COR-L47 (cell line): ENCODE measurements at places on chromosomes 2 and 18.

DNA sequence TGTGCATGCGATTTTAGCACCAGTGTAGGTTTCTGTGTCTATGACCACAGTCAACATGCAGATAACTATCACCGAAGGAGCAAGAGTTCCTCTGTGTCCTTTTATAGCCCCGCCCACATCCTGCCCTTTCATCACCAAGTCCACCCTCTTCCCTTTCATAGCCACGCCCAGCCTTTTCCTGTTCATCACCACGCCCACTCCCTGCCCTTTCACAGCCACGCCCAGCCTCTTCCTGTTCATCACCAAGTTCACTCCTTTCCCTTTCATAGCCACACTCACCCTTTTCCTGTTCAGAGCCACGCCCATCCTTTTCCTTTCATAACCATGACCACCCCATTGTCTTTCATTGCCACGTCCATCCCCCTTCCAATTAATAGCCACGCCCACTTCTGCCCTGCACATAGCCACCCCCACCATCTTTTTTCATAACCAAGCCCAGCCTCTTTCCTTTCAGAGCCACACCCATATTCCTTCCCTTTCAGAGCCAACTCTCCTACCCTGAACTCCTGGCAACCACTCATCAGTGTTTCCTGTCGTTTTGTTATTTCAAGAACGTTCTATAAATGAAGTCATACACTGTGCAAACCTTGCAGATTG lies 273.9 kb downstream of the MYT1L start:
- DNase-seq: peak; percentile 70

DNA sequence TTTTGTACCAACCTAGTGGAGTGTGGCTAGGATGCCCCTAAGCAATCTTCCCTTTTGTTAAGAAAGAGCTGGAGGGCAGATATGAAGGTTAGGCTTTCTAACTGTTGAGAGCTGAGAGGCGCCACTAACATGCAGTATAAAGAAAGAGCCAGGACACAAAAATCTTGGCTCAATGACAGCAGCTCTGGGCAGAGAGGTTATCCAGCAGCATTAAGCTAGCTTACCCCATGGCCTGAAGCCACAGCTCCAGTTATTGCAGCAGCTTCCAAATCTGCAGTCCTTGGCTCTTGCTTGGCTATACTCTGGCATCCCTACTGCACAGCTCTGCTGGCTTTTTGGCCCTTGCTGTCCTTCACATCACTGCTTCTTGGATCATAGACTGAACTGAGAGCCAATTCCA lies 213.4 kb downstream of the GPD2 start:
- DNase-seq: no peak

GRCh38 chr18:32714571-32715148 lies 58.2 kb downstream of the KLHL14 start:
- peak; percentile 74 for DNase-seq

DNA sequence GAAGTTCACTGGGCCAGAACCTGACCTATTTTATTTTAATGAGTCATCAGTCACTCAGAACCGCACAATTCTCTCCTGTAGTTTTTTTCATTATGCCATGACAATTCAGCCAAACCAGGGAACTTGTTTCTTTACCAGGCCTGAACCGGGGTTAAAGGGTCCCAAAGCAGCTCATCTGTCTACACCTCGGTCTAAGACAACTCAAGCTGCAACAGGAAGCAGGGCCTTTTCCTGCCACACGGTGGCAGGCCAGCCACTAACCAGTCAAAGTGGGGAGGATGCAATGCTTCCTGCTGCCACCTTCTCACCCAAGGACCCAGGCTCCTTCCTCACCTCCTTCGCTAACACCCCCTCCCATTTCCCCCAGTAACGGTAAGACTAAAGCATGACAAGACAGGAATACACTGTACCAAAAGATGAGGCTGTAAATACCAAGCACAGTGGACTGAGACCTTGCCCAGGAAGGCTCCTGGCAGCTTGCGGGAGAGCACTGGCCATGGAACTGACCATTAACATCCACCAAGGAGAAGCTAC lies 56.7 kb upstream of the ACKR3 start:
- DNase-seq: no peak

DNA sequence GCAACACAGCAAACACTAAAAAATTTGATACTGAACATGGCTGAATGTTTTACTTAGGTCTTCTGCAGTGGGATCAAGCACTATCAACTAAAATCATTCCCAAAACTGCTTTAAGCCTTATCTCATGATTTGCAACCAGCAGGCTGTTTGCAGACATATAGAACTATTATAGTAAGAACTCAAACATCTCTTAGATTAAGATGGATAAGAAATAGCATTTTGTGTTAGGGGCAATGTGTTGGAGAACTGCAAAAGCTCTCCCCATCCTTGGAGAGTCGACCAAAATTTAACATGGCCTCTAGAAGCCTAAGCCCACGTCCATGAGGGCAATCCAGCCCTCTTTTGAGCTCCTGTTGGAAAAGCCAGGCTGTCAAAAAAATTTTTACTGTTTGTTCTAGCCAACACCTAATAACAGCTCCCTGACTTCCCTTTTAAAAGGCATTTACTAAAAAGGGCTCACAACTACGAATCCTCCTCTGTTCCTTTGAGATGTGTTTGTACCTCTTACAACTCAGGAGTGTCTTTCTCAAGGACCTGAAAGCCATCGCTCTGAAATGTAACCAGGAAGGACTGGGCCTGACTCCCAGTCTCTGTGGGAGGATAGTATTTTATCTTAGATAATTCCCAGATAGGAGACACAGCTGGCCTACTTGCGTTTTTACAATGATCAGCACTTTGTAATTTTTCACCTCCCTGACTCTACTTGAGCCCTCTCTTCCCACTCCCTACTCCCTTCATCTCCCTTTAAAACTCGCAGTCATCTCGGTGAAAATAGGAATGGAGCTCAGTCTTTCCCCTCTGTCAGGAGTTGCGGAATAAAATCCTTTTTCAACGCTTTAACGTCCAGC lies 1.4 kb downstream of the KRCC1 start:
- DNase-seq: no peak

GRCh38 chr2:122300758-122301157 lies 545.3 kb downstream of the TSN start:
- no peak for DNase-seq

DNA sequence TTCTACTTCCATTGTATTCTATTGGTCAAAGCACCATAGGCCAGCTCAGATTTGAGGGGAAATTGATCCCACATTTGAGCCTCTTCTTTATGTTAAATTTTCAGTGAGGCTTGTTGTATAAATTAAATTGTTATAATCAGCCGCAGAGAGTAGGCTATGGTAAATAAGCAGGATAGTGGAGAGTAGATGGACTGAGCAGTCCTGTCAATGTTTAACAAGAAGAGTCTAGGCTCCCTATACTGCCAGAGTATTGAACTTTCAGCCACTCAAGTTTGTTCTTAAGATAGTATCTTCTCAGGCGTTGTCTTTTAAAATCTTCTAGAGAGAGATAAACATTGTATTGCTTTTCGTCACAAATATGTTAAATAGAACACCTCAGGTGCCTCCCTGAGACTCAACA lies 100.9 kb downstream of the PRKRA start:
- DNase-seq: no peak
